A549 treated with CORT108297 at 1 μM for 4 hours (cell line): ENCODE measurements at places on chromosomes 4 and X. TPM values are rescaled to one million over a fixed set of nuclear protein-coding genes. Genes with fewer than 3 reads are reported as not detected.

The UGT2B10 gene
- 0.06 TPM in 1 of 5 replicates, not detected in the others for total RNA-seq

The SLC49A3 gene
- total RNA-seq = 0.09 to 0.28 TPM (median 0.16 TPM) in 5 replicates

The SLC39A8 gene
- 9.6 to 10.9 TPM (median 10.3 TPM) in 5 replicates for total RNA-seq

The HNRNPDL gene
- total RNA-seq = 201 to 352 TPM (median 245 TPM) in 5 replicates

The MAGEC2 gene
- total RNA-seq = not detected in 5 replicates

The F11 gene
- not detected in 5 replicates for total RNA-seq
